ENCODE measurements at places on chromosomes 11 and 22. TPM values are rescaled to one million over a fixed set of nuclear protein-coding genes. Genes with fewer than 3 reads are reported as not detected.

PHLDB1 gene
- total RNA-seq = 2.4 TPM

OR51B2 gene
- total RNA-seq = not detected

GRIK4 gene
- total RNA-seq = not detected

OLFML1 gene
- total RNA-seq = not detected

FBLN1 gene
- total RNA-seq = not detected

Data from CD8-positive, alpha-beta memory T cell (primary cell).